ENCODE measurements at places on chromosomes 6 and 20.

GRCh38 chr6:89411145-89412070, 665 bp downstream of the RRAGD start:
- DNase-seq = no peak

GRCh38 chr6:3906846-3907151, 57.6 kb downstream of the FAM50B start:
- DNase-seq = no peak

DNA sequence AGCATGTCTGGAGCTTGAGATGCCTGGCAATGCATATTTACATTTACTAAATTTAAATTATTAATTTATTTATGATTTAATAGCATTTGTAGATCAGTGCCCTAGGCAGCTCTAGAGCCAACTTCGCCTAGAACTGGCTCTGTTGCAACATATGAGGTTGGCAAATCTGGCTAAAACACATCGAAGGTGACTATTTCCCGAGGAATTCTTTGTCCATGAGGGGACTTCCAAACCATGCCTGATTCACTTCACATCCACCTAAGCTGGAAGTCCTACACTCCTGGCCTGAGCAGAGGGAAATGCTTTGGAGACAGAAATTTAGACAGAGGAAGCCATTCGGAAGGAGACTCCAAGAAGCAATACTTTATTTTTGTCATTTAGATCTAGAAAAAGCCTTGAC, 211.0 kb upstream of the ARG1 start:
- DNase-seq = no peak

DNA sequence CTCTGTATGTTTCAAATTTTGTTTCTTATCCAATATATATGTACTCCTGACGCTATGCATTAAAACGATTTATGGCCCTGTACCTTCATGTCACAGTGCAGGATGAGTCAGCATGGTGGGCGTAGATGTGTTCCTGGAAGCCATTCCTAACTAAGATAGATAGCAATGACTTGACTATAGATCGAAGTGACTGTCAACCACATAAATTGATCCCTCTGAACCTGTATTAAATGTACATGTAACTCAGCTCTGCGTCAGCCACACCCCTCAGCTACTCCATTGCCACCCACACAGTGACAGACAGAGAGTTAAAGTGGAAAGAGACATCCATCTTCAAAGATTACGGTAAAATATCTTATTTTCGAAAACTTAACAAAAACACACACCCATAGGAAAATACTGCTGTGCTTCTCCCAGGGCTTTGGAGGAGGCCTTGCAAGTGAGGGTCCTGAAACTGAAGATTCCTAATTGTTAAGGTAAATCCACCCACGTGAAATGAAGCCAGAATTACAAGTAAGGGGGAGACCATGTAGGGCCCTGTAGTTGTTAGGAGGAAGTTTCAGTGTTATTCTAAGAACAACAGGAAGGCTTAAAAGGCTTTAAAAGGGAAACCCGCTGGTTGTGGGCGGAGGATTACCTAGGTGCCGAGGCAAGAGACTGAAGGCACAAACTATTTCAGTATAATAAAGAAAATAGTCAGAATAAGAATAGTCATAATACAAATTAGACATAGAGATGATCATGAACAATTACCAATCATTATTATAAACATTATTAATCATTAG, 10.3 kb upstream of the RAD21L1 start:
- DNase-seq = no peak

- DNase-seq = no peak
Observed at GRCh38 chr20:64106981-64107735, at the start of gene NPBWR2. Gene NPBWR2, minus strand, starts transcription at chr20:64107565. Its CDS starts 734 bp downstream, at chr20:64106831.

GRCh38 chr20:45409521-45410272, 1.6 kb downstream of the DBNDD2 start:
- DNase-seq = no peak

DNA sequence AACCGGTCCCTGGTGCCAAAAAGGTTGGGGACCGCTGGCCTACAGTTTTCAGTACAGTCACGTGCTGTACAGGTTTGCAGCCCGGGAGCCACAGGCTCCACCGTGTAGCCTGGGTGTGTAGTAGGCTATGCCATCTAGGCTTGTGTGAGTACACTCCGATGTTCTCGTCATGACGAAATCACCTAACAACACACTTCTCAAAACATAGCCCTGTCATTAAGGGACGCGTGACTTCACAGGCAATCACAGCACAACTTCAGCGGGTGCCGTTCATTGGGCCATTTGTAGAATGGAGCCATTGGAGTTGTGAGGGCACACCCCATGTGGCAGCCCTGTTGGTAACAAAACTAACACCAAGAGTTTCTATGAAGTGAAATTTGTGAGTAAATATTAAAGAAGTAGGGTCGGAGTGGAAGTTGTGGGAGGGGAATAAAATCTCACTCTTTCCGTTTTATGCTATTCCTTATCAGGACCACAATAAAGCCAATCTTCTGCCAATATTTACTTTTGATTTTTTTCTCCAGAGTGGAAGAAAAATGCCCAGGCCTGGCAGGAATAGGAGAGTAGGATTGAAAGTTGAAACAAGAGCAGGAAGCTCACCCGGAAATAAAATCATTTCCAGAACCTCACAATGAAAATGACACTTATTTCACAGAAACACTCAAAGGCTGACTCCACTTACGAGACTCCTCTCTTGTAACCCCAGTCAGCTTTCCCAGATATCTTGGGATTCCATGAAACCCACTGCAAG, 63.7 kb upstream of the PTPN1 start:
- DNase-seq = no peak

- DNase-seq = no peak
Observed at GRCh38 chr6:7806711-7807110, 80.8 kb downstream of the BMP6 start.

- peak; percentile 83 for DNase-seq
Observed at GRCh38 chr20:36543184-36544133, 2.1 kb downstream of the MYL9 start.

DNA sequence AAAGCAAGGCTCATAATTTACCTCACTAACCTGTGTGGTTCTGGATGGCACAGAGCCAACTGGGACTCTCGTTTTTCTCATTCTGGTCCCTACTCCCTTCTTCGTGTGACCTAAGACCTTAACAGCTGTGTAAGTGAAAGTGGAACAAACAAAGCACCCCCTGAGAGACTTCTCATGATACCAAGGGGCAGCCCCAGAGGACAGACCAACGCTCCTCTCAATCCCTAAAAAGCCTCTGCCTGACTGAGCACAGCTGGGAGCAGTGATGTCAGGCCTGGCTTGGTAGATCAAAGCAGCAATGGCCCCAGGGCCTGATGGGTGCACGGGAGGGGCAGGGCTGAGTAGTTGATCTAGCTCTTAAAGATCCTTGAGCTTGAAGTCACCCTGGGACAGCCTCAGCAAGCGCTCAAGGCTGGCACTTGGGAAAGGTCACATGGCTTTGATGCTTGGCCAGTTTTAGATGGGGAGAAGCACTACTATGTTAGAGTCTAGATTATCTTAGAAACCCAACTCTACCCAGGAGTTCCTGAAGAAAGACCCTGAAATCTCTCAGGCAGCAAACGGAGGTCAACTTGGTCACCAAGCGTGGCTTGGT, 16.2 kb upstream of the TGM2 start:
- DNase-seq = no peak

DNA sequence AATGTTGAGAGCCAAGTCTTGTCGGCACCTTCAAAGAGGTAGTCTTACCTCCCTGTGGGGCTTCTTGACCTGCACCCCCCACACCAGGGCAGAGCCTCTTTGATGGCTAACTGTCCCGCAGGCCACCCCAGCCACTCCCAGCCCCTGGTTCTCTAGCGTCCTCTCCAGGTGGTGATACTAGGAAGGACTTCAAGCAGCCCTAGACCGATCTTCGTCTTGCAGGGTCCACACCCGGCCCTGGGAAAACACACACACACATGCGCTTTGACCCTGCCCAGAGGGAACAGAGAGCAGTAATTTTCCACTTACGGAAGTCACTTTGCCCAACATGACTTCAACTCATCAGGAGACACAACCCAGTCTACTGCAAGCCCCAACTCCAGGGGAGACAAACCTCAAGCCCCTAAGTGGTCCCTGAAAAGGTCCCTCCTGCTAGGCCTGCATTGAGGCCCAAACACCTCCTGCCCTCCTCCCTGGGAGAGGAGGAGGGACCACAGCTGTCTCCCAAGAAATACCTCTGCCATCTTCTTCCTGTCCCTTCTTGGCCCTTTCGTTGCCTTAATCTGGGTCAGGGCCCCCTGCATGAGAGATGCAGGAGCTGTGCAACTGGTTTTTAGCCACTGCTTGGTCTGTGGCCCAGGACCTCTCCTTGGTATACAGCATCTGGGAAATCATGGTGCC, 2.9 kb upstream of the BPIFB1 start:
- no peak for DNase-seq

GRCh38 chr6:6758915-6759654, 170.6 kb downstream of the LY86 start:
- DNase-seq = no peak

- DNase-seq = no peak
Observed at GRCh38 chr6:134117409-134117808, 65.0 kb upstream of the SLC2A12 start.

DNA sequence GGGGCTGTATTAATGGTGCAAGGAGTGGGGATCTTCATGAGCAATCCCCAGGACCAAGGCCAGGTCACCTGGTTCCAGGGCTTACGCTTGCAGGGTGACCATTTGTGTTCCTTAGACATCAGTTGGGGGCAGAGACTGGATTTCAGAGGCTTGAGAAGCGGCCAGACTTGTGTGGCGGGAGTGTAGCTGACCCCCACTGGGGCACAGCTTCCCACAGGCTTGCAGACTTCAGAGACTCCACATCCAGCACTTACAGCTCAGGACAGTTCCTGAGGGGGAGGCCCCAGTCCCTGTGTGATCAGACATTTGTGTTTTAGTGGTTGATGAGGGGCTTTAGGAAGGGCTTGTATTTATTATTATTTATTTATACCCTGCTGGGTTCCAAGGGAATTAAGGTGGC, 15.3 kb downstream of the TJAP1 start:
- DNase-seq = no peak

GRCh38 chr6:148523048-148523447, 180.4 kb downstream of the SASH1 start:
- DNase-seq = no peak

- DNase-seq = no peak
Observed at GRCh38 chr6:78850621-78851020, 16.7 kb upstream of the IRAK1BP1 start.

GRCh38 chr6:45427726-45428125, 50.0 kb upstream of the SUPT3H start:
- no peak for DNase-seq

DNA sequence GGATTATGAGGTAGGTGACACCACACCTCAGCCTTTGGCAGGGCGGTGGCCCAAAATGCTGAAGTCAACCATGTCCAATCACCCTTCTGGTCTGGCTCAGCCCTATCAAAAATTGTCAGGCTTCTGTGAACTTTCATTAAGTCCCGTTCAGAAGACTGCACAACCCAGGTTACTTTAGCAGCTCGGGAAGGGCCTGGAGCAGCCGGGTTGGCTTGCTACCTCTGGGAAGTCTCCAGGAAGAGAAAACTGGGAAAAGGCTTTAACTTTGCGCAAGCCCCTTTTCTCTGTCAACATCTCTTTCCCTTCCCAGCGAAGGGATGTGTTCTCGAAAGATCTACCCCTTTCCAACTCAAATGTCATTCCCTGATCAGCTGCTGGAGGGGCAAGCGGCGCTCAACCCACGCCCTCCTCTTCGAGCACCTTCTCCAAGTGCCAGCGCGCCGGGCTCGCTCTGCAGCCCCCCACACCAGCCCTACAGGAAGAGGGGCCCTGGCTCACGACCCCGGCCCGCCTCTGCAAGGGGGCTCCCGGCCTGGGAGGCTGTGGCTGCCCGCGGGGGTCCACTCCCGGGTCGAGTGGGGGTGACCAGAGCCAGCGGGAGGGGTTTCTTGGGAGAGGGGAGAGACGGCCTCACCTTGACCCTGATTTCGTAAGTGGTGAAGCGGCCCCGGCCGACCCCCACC, 573 bp downstream of the SNX3 start:
- no peak for DNase-seq

GRCh38 chr6:161413355-161413771, 139.5 kb upstream of the AGPAT4 start:
- DNase-seq = no peak

DNA sequence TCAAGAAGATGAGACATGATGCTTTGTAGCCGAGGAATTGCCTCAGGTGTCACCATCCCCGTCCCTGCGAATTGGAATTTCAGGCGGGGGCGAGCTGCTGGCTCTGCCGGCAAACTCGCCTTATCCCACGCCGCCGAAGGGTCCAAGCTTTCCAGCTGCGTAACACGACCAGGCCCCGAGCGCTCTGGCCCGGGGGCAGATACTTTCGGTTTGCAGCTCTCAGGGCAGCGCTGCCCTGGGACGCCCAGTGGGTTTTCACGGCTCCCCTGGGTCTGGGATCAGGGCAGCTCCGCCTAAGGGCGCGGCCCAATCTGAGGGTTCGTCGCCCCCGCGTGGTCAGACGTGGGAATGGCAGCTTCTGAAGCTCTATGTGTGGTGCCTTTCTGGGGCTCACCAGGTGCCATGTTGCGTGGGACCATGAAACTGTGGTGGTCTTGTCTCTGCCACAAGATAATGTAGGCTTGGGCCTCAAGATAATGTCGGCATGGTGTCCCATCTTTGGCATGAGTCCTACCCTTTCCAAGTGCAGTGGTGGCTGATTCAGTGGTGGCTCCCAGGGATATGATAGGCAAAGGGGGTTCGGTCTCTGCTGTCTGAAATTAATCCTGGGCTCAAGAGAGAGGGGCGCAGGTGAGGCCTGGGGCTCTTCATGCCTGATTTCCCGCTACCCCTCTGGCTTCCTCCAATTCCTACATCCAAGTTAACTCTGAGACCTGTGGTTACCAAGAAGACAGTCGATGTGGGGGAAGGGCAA, 21.0 kb downstream of the PIGT start:
- DNase-seq = peak; percentile 77

- DNase-seq = no peak
Observed at GRCh38 chr6:3755637-3756545, 4.4 kb upstream of the PXDC1 start.

DNA sequence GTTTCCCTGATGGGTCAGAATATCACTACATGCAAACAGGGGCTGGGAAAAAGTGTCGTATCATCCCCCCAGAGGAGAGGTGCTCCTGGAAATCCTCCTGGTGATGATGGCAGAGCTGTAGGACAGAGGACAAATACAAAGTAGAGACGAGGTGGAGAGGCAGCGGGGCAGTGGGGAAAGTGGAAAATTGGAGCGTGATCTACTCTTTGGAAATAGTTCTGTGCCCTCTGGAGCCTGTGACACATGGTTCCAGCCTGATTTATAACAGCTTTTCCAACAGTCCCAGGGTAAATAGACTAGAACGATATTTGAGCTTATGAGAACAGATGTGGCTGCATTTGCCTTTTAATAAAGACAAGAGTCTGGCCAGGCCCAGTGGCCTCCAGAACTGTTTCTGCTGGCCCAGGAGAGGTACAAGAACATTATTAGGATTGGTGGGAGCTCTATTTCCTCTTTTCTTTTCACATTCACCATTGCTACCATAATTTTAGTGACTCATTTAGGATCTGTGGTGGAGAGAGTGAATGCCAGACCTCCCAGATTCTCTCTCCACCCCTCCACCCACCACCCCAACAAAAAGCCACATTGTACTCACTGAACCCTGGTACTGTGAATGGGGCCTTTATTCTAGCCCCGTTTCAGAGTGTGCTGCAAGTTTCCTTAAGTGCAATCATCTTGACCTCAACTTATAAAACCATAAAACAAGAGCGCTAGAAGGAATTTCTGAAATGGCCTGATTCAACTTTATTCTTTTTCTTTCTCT, 78.3 kb downstream of the BTBD3 start:
- DNase-seq = no peak

- no peak for DNase-seq
Observed at GRCh38 chr6:32168807-32169591, 4.6 kb downstream of the EGFL8 start.

Measured in GOT3 (cell line).